GM13976 (cell line): ENCODE measurements at places on chromosomes 5 and 9.
A peak's percentile ranks its signal among the peaks of the same experiment; 100 is the strongest.

DNA sequence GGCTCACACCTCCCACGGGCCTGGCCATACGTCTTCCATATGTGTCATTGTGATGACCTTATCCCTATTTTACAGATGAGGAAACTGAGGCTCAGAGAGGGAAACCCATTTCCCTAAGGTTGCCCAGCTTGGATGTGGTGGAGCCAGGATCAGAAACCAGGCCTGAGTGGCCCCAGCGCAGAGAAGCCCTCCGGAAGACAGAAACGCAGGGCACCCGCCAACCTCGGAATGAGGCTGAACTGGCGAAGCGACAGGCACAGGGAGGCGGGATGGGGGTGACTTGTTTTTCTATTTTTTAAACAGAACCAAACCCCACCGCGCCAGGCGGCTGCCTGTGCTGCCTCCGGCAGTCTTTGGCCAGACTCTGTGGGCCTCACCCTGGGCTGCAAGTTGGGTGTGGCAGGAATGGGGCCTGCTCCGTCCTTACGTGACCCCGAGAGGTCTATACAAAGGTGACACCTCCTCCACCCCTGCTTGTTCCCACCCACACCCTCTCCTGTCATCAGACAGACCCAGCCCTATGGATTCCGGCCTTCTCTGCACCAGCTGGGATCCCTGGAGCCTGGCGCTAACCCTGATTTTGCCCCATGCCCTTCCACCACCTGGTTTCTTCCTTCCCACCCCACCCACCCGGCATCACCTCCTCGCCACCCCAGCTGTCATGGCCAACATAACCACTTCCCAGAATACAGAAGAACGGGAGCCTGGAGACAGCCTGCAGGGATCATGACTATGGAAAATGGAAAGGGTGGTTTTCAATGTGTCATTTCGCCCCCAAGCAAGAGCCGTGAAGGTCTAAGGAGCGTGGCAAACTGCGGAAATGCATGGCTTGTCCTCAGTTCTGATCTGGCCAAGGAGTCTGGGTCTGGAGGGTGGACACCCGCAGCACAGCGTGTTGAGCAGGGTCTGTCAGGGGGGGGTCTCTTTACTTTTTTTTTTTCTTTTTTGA lies 23.6 kb downstream of the PLPP7 start:
- no peak for DNase-seq

DNA sequence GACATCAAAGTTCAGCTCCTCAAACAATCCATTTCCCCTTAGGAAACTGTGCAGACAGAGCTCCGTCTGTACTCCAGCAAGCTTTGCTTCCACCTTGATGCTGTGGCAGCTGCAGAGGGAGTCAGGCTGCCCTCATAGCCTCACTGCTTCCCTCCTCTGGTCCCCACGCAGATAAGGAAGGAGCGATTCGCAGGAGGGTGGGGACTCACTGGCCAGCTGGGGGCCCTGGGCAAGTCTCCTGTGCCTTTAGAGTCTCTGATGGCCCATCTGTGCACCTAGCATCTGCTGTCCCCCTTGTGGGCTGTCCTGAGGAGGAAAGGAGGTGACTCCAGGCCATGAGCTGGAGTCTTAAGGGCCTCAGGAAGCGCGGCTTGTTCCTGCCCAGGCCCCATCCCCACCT lies 121.5 kb downstream of the ENTREP1 start:
- DNase-seq, result no peak

DNA sequence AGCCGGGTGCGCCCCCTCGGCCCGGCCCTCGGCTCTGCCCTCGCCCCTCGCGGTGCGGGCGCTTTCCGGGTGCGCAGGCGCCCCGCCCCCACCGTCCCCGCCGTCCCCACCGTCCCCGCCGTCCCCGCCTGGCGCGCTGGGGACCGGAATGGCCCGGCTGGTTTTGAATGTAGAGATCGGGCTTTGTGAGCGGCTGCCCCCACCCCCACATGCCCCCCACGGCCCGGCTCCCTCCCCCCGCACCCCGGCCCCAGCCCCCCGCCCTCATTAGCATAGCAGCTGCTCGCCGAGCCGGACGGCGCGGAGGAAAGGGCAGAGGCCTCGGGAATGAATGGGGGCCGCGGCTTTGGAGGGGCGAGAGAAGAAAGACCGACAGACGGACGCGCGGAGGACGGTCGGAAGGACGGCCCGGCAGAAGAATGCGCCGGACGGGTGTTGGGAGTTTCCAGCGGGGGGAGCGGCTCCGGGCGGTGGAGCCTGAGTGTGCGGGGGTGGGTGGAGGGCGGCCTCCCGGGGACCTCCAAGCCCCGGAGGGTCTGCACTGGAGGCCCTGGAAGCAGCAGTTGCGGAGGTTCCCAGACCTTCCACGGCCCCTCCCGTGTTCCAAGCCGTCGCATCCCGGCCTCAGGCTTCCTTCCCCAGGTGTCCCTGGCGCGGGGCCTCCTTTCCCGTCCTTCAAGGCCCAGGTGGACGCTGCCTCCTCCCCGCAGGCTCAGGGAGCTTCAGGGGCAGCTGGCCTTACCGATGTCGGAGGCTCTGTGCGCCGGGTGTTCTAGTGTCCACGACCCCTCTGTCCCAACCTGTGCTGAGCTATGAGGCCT lies 6.0 kb downstream of the NRARP start:
- DNase-seq, result no peak

- DNase-seq, result no peak
Observed at GRCh38 chr5:129672006-129672405, 75.9 kb upstream of the MINAR2 start.

- peak; percentile 49 for DNase-seq
Observed at GRCh38 chr5:80607832-80608231, 37.8 kb upstream of the ANKRD34B start.

GRCh38 chr9:107945961-107946360 lies 456.4 kb upstream of the KLF4 start:
- no peak for DNase-seq

DNA sequence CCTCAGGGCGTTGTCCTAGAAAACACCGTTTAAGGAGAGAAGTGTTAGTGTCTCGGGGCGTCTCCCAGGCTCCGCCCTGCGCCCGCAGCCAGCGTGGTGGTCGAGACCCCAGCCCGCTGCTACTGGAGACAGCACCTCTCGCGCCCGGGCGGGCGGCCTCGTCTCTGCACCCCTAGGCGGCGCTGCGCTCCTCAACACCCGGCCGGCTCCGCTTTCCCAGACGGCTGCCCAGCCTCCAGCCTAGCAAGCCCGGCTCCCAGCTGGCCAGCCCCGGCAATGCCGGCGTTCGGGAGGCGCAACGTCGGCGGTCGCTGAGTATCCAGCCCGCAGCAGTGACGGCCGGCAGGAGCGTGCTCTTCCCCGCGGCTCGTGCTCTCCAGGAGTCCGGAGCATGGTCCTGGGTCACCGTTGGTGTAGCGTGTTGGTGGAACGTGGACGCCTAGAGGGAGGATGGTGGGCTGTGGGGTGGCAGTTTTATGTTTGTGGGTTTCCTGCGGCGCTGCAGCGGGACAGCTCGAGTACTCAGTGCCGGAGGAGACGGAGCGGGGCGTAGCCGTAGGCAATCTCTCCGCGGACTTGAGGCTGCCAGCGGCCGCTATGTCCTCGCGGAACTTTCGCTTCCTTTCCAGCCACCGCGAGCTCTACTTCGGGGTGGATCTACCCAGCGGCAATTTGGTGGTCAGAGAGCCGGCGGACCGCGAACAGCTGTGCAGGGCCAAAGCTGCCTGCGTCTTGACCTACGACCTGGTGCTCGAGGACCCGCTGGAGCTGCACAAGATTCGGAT lies 536 bp downstream of the PCDHAC1 start:
- DNase-seq, result peak; percentile 16

- no peak for DNase-seq
Observed at GRCh38 chr9:124489222-124489621, 18.0 kb downstream of the NR5A1 start.

GRCh38 chr5:120096413-120096812 lies 367.7 kb upstream of the PRR16 start:
- DNase-seq, result no peak

- no peak for DNase-seq
Observed at GRCh38 chr5:82364497-82364896, 86.3 kb upstream of the RPS23 start.

- no peak for DNase-seq
Observed at GRCh38 chr5:154345255-154345952, 100.4 kb upstream of the SAP30L start.

DNA sequence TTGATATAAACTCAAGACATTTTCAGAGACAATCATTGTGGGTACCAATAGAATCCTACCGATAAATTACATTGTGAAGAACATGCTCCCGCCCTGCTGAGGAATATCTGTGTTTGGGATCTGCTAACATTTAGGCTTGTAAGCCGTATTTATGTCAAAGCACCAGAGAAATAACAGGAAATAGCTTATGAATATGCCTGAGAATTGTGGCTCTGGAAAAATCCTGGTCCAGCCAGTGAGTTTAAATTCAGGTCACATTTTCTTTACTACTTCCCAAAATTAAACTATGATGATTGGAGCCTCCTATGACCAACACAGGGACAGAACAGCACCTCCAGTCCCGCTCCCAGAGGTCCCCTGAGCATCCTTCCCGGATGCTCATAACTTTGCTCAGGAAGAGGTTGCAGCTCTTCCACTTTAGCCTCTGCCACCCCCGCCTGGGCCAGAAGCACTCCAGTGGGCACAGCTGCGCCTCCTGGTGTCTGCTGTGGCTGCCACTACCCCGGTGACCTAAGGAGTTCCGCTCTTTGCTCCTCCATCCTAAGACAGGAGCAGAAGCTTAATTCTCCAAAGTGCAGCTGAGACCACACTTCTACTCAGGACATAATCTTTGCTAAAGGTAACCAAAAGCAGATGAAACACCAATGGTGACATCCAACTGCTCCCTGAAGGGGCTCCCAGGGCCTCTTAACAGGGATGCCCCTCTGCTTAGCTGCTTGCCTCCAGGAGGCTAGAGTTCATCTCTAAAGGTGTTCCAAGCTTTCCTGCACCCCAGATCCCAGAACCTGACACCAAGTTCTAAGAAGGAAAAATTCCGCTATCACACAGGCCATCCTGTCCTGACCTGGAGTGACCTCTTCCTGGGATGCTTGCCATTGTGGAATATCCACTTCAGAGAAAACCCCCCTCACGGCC lies 58.8 kb downstream of the SLC1A1 start:
- DNase-seq, result peak; percentile 34

- no peak for DNase-seq
Observed at GRCh38 chr5:11054014-11054413, 293.0 kb upstream of the DAP start.

GRCh38 chr9:133578524-133579441 lies 30.4 kb downstream of the FAM163B start:
- no peak for DNase-seq

GRCh38 chr5:178177569-178177968 lies 9.6 kb downstream of the GMCL2 start:
- no peak for DNase-seq

DNA sequence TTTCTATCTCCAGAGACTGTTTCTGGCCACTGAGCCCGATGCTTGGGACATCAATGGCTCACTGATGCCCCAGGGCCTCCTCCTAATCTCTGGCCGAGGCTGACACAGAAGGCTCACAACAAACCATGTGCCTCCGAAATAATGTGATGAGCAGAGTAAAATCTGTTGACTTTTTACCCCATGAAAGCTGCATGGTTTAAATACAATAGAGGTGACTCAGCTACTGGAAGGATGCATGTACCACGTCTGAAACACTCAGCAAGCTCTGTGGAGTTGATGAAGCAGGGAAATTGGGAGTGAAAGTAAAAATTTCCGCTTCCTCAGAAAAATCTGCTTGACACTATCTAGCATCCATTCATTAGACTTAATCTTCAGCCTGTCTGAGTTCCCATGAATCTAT lies 111.1 kb upstream of the EQTN start:
- no peak for DNase-seq

- DNase-seq, result no peak
Observed at GRCh38 chr5:107359033-107359915, 311.5 kb downstream of the EFNA5 start.

DNA sequence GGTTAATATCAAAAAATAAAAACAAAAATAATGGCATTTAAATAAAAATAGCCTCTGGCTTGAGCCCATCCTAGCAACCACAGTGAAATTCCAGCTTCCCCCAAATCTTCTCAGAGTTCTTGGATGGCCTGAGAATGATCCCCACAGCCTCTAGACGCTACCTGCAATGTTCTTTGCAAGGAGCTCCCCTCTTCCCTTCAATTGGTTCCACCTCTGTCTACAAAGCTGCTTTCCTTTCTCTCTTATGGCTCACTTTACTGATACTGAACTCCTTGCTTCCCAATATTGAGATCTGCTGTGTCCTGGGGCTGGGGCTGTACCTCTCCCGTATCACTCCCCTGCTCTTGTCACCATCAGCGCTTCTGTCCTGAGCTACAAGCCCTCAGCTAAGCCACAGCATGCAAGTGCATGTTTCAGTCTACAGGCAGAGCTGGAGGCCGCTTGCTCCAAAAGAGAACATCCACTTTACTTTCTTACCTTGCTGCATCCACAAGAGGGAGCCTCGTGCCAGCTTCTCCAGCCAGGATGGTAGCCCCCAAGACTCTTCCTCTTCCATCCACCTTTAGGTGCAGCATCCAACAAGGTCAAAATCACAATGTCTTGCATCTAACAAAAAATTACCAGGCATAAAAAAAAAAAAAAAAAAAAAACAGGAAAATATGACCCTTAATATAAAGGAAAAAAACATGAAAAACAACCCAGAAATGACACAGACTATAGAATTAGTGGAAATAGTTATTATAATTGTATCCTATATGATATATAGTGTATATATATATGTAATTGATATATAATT lies 57.4 kb upstream of the PRSS3 start:
- no peak for DNase-seq

GRCh38 chr5:82912462-82912861 lies 164.7 kb downstream of the TMEM167A start:
- DNase-seq, result no peak

DNA sequence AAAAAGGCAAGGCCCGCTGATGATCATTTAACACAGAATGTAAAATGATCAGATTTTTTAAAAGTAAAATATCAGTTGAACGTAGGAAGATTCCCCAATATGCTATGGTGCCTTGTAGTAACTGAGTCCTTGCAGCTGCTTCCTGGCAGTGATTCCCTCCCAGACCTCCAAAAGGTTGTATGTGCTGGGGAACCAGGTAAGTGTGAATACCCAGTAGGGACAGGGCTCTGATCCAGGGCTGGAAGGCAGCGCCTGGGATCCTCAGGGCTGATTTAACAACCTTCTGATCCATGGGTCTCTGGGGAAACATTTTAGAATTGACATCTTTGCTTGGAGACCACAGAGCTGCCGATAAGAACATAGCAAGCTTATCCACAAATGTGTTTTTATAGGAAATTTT lies 76.7 kb upstream of the IL6ST start:
- DNase-seq, result no peak

DNA sequence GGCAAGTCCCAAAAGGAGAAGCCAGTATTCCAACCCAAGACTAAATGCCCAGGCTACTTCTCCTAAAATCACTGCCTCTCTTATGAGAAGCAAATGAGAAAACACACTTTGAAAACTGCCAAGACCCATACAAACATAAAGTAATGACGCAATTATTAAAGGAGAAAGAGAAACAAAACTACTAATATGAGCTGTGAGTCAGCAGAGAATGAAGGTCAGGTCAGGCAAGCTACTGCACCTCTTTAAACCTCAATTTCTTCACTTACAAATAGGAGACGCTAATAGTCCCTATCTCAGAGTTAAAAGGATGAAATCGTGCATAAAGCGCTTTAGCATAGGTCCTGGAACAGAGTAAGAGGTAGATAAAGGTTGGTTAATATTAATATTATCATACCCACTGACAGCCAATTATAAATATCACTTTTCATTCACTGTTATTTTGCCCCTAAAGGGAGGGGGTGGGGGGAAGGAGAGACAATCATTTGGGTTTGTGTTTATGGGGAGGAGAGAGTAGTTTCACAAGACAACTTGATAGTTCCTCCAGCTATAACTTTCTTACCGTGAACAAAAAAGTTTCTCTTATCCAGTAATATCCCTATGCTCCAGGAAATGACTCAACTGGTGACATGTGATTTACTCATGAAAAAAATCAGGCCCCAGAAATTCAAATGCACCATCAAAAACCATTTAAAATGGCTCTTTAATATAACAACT lies 3.6 kb downstream of the PSMB7 start:
- no peak for DNase-seq
